ENCODE measurements at places on chromosomes 1 and 21.

DNA sequence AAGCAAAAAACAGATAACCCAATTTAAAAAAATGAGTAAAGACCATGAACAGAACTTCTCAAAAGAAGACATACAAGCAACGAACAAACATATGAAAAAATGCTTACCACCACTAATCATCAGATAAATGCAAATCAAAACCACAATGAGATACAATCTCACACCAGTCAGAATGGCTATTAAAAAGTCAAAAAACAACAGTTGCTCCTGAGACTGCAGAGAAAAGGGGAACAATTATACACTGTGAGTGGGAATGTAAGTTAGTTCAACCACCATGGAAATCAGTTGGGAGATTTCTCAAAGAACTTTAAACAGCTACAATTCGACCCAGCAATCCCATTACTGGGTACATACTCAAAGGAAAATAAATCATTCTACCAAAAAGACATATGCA lies 131.6 kb downstream of the PTGER3 start:
- DNase-seq = no peak

GRCh38 chr1:243213045-243213787 lies 41.9 kb downstream of the CEP170 start:
- no peak for DNase-seq

- DNase-seq = no peak
These were observed 24.2 kb upstream of the GUCA2B start for GRCh38 chr1:42128964-42129363.

DNA sequence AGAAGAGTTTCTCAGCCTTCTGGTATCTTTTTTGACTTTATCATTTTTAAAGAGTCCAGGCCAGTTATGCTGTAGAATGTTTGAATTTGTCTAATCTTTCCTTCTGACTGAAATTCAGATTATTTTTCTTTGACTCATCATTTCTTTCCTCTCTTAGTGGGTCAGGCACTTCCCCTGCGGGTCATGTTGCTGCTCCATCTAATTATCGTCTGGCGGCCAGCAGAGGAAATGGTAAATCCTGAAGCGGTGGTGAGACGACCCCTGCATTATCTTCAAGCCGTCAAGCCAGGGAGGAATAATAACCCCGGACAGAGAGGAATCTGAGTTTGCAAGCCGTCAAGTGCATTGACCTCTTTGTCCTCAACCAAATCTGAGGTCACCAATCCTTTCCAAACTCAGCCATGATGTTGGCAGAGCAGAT lies 102.1 kb downstream of the ADSS2 start:
- DNase-seq = no peak
